Cardiac muscle cell (in vitro differentiated cells and primary cell): ENCODE measurements at places on chromosomes 6 and 20. TPM values are rescaled to one million over a fixed set of nuclear protein-coding genes. Genes with fewer than 3 reads are reported as not detected.

DNA sequence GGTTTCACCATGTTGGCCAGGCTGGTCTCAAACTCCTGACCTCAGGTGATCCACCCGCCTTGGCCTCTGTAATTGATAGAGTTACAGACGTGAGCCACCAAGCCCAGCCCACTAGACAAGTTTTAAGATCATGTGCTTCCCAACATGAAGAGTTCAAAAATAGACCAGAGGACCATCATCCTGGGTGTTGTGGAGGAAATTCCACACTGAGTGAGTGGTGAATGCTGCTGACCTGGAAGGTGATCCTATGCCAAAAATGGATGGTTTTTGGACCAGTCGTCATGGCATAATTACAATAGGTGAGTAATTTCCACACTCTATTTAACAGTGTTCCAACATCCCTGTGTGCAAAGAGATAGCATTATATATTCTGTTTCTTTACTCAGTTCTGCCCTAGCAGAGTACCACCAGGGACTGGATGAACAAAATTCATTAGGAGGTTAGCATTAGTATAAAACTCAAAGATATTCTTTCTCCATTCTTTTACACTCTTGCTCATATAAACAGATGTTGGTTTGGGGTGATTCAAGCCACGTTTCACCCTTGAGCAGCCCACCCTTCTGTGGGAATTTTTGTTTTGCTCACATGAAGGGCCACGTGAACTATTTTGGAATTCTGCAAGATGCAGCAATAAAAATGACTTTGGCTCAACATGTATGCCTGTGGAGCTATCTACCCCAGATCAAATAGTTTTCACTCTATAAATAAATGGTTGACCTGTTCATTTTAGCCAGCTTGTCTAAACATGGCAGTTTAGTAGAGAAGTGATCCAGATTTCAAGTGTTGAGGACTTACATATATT is 206.2 kb upstream of the TCF21 start:
- H3K36me3 ChIP-seq, result no peaks in the 10 kb centered on the region
- no peaks in the 10 kb centered on the region for H3K27me3 ChIP-seq
- no peak overlapping the region for H3K4me3 ChIP-seq
- H3K4me1 ChIP-seq, result no peaks in the 10 kb centered on the region
- H3K27ac ChIP-seq, result no peak overlapping the region
- DNase-seq, result no peak

GRCh38 chr6:47674673-47675072 is 23.7 kb upstream of the ADGRF4 start:
- no peaks in the 10 kb centered on the region for H3K36me3 ChIP-seq
- H3K27me3 ChIP-seq, result no peaks in the 10 kb centered on the region
- no peak overlapping the region for H3K27ac ChIP-seq
- H3K4me1 ChIP-seq, result peaks cover 19% of the 10 kb centered on the region

- no peaks in the 10 kb centered on the region for H3K36me3 ChIP-seq
- no peak overlapping the region for H3K27ac ChIP-seq
- H3K4me1 ChIP-seq, result no peaks in the 10 kb centered on the region
- no peak overlapping the region for H3K4me3 ChIP-seq
Measured at GRCh38 chr6:135162678-135163439, 18.2 kb upstream of the MYB start.

GRCh38 chr20:47740862-47741184 is 44.5 kb downstream of the SULF2 start:
- no peaks in the 10 kb centered on the region for H3K4me1 ChIP-seq
- no peaks in the 10 kb centered on the region for H3K27me3 ChIP-seq
- H3K4me3 ChIP-seq, result no peak overlapping the region
- H3K36me3 ChIP-seq, result no peaks in the 10 kb centered on the region
- DNase-seq, result peak; percentile 19

DNA sequence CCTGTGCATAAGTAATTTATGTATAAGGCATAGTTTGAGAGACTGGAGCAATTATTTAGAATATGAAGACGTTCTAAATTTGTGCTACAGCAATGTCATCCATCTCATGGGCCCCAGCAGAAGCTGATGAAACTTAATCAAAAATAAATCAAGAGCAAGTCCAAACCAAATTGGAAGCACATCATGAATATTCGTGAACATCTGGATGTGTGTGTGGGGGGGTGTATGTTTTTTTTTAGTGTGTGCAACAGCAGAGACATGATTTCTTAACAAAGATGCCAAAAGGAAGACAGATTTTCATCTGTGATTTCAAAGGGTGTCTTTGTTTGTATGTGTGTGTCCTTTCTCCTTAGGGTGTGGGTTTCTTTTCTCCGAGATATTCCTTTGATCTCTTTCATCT is 58.9 kb downstream of the SASH1 start:
- H3K4me3 ChIP-seq, result no peak overlapping the region
- no peaks in the 10 kb centered on the region for H3K36me3 ChIP-seq
- no peak for DNase-seq
- no peaks in the 10 kb centered on the region for H3K4me1 ChIP-seq

SAPCD1 gene
- 2.1 and 4.2 TPM in 2 replicates for polyA plus RNA-seq

GSTA1 gene
- 0.67 TPM in 1 of 2 replicates, not detected in the other for polyA plus RNA-seq

PTGIS gene
- polyA plus RNA-seq, result 2.1 and 6.1 TPM in 2 replicates

MCCD1 gene
- polyA plus RNA-seq, result not detected in 2 replicates

PSORS1C1 gene
- polyA plus RNA-seq, result not detected in 2 replicates

PPT2 gene
- 34.6 and 50.2 TPM in 2 replicates for polyA plus RNA-seq

MEI4 gene
- polyA plus RNA-seq, result 0.15 and 0.64 TPM in 2 replicates
